ENCODE measurements at places on chromosomes 6 and 20. TPM values are rescaled to one million over a fixed set of nuclear protein-coding genes. Genes with fewer than 3 reads are reported as not detected.

Gene STX11
- 0.22 TPM for total RNA-seq

Gene C6orf132
- 15.3 TPM for total RNA-seq

Gene SPTLC3
- 2.6 TPM for total RNA-seq

Gene IL17F
- not detected for total RNA-seq

Gene EFCAB8
- total RNA-seq, result not detected

Gene KCNK5
- total RNA-seq, result 2.8 TPM

Gene BEND3
- total RNA-seq, result 3.8 TPM

Gene FAM217A
- not detected for total RNA-seq

Gene SLC17A2
- total RNA-seq, result not detected

Gene C20orf144
- total RNA-seq, result not detected

- DNase-seq, result no peak
These were observed 107.2 kb downstream of the DACT2 start for GRCh38 chr6:168212362-168212761.

DNA sequence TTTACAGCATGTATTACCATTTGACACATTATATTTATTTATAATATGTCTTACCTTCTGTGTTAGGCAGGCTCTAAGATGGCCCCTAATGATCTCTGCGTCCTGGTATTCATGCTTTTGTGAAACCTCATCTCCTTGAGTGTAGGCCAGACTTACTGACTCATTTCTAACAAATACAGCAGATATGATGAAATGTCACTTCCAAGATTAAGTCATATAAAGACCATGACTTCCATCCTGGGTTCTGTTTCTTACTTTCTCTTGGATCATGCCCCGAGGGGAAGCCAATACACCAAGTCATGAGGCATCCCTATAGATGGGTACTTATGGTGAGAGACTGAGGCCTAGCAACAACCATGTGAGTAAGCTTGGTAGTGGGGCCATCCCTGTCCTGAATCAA lies 30.2 kb downstream of the ZHX3 start:
- DNase-seq, result peak; percentile 72

GRCh38 chr6:26414281-26414680 lies 12.2 kb downstream of the BTN3A1 start:
- DNase-seq, result peak; percentile 26

- no peak for DNase-seq
These were observed 212.9 kb downstream of the QKI start for GRCh38 chr6:163627274-163628062.

DNA sequence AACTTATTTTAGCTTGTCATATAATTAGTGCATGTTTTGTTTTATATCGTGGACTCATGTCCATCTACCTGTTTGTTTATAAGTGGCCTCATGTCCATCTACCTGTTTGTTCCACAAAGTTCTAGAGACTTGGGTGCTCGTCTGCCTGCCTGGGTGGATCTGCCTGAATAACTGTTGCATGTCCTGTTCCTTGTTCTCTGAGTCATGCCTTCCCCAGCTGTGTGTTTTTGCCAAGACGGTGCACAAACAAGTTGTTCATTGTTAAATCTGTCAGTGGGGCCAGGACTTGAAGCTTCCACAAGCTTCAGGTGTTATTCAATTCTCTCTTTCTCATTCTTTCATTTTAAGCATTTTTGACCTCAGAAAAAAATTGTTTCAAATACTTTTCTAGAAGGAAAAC lies 358.0 kb upstream of the CITED2 start:
- peak; percentile 83 for DNase-seq

DNA sequence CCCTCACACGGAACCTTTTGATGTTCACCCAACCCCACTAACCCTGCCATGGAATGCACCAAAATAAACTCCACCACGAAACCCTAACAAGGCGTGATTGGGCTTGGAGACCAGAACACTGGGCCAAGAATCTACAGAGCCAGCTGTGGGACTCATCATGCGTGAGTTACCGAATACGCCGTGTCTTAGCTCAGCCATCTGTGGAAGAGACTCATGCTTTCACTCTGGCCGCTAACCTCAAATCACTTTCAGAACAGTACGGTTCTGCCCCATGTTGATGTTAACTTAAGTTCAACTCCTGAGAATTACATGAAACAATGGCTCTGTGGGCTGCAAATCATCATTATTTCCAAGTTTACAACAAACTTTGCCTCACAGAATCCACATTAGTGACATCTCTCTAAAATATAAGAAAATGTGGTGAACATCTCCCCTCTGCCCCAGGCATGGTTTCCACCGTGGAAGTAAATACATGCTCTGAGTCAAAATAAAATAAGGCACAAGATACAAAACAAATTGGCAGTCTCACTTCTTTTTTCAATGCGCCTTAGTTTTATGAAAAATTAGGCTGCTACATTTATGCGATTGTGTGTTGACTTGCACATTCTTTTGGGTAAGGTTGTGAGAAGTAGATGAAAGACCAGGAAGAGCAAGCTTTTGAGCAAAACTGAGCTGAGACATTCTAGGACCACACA lies 308.9 kb upstream of the EXOC2 start:
- DNase-seq, result no peak

DNA sequence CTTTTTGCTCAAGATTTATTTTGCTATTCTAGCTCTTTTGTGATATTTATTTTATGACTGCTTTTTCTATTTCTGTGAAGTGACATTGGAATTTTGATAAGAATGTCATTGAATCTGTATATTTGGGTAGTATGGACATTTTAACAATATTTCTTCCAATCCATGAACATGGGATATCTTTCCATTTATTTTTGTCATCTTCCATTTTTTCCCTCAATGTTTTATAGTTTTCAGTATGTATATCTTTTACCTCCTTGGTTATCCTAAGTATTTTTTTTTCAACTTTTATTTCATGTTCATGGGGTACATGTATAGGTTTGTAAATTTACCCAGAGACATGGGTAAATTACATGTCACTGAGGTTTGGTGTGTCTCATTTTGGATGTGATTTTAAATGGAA lies 74.1 kb upstream of the PREP start:
- DNase-seq, result no peak

GRCh38 chr6:169473663-169474062 lies 220.0 kb upstream of the THBS2 start:
- no peak for DNase-seq

DNA sequence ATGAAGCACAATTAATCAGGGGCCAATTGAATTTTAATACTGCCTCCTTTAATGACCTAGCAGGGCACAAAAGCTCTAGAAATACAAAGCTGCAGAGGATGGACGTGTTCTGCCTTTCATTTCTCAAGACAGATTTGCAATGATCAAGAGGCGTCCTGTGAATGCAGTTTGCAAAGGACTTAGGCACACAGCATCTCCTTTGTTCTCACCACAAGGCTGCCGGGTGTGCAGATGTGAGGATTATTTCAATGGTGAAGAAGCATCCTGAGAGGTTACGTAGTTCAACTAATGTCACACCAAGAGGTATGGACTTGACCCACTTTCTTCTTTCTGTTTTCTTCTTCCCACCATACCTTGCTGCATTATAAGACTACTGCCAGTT lies 42.9 kb upstream of the SPTLC3 start:
- no peak for DNase-seq

GRCh38 chr20:10783707-10784553 lies 110.1 kb upstream of the JAG1 start:
- DNase-seq, result no peak

DNA sequence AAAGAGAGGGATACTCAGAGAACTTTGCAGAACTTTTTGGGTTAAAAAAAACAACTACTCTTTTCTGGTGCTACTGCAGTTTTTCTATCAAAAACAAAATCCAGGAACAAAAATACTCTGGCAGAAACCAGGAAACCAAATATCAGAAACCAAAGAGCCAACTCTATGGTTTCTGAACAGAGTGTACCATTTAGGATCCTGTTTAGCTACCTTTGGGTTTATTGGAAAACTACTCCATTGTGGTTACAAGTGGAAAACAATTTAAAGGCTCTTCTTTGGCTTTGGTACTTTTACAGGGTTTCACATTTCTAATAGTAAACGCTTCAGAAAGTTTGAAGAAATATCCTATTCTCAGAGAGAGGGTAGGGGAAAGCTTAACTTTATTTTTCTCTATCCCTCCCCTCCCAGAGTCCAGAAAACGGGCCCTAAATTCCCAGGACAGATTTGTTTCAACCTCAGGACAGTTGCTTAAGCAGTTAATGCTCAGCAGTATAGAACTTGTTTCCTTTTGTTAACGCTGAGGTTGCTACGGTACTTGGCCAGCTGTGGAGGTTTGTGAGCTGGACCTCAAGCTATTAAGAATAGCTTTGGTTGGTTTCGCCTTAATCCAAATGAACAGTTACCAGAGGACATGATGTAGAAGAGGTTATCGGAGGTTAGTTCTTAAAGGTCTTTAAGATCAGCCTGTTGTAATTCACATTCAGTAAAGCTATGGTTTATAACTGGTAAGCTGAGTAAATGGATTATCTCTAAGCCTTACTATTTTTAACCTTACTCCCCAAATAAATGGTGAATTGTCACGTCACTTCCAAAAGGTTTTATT lies 47.9 kb downstream of the FOXO3 start:
- DNase-seq, result no peak

GRCh38 chr20:40961686-40962640 lies 66.7 kb upstream of the TOP1 start:
- DNase-seq, result no peak

GRCh38 chr6:64926051-64926450 lies 781.0 kb downstream of the EYS start:
- no peak for DNase-seq

GRCh38 chr20:20210327-20210726 lies 157.6 kb upstream of the INSM1 start:
- DNase-seq, result no peak

DNA sequence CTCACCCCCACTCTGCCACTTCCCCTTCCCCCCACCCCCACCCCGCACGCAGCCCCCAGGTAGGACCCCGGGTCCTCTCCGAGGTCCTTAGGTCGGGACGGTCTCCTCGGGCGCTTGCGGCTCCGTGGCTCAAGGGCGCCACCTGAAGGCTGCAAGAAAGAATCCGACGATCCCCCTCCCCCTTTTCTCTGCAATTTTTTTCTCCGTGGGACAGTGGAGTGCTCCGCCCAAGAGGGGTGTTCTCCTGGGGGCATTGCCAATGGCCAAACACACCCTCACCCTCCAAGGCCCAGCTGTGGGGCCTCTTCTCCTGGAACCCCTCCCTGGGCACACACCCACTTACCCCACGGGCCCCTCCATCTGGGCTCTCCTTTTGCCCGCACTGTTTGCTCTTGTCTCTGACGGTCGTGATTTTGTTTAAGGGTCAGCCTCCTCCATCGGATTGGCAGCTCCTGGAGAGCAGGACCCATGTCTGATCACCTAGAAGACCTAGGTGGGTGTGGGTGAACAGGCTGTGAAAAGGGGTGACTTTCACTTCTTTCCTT lies 1.1 kb upstream of the TMEM74B start:
- no peak for DNase-seq

- no peak for DNase-seq
These were observed 29.0 kb upstream of the GTSF1L start for GRCh38 chr20:43755851-43756250.

DNA sequence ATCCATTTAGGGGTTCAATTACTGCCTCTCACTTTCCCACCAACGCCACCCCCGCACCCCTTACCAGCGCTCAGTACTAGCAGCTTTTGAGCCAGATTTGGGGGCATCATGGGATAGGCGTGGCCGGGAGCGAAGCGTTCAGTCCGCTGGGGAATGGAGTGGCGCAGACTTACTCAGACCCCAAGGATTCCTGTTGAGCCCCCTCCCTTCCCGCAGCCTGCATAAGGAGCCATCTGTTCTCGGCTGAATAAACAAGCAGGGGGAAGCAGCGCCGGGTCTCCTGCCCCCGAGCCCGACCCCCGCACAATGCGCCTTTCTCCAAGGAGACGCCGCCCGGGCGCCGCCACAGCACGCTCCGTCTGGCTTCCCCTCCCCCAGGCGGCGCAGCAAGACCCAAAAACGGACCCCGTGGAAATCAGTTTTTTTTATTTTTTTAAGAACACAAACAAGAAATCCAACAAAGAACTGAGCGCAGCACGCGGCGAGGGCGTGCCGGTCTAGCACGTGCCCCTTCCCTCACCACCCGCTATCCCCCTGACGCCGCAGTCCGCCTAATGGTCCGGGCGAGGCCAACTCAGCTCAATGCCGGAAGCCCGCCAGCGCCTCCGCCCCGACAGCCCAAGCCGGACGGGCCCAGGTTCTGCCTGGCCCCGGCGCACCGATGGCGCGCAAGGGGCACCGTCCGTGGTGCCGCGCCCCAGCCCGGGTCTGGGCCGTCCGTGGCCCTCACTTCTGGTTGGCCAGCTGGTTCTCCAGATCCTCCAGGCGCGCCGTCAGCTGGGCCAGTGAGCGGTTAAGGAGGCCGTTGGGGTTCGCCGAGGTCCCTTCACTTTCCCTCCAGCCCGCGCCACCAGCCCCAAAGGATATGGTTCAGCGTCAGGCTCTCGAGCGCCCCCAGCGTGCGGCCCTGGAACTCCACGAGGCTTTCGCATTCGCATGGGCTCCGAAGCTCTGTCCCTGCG lies 13.3 kb upstream of the RBPJL start:
- no peak for DNase-seq

DNA sequence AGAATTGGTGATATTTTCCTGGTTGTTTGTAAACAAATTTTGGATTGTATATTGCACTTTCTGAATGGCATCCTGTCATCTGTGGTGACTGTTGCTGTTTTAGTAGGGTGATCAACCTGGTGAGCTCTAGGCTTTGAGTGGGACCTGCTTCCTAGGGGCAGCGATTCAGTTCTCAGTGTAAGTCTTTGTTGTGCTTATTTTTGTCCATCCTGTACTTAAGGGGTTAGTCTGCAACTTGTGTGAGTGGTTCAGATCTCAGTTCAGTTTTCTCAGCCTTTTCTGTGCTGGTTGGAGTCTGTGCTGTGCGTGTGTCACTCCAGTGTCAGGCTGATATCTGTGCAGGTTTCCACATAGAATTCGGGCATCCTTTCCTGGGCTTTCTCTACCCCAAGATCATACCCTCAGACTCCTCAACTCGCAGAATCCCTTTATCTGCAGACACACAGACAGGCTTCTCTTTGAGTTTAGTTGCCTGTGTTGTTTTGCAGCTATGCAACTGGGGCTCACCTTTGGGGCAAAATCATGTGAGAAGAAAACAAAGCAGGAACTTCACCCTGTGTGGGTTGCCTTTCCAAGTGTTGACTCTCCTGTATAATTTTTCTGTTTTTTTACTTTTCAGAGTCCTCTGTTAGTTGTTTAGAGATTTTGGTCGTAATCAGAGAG lies 177.7 kb downstream of the FARS2 start:
- no peak for DNase-seq

DNA sequence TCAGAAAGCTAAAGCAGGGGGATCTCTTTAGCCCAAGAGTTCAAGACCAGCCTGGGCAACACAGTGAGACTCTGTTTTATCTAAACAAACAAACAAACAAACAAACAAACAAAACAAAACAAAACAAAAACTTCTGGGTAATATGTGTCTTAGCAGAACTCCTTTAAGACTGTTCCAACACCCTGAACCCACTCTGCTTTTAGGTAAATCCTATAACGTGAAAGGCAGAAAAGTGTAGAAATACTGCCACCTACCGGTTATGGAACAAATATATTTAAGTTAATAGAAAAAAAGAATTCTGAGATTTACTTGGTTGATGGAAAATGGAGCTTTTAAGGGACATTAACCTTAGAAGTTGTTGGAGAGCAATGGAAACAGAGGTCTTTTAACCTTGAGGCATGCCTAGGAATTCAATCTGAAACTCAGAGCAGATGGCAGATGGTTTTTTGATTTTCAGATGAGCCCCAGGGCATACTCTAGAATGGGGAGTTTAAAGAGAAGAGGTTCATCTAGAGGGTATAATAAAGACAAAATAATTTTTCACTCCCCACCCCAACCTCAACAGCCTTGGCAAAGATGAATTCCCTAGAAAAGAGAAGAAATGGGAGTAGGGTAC lies 38.5 kb downstream of the SOD2 start:
- DNase-seq, result no peak
